ENCODE measurements at places on chromosomes 7 and 10. TPM values are rescaled to one million over a fixed set of nuclear protein-coding genes. Genes with fewer than 3 reads are reported as not detected.

- H3K27ac ChIP-seq, result no peak overlapping the region
- no peak overlapping the region for H3K4me3 ChIP-seq
- DNase-seq, result peak; percentile 63
- no peaks in the 10 kb centered on the region for H3K27me3 ChIP-seq
- peaks cover 21% of the 10 kb centered on the region for H3K36me3 ChIP-seq
Observed at GRCh38 chr7:4738711-4739527, 36.5 kb upstream of the AP5Z1 start.

- no peaks in the 10 kb centered on the region for H3K36me3 ChIP-seq
- no peaks in the 10 kb centered on the region for H3K27me3 ChIP-seq
- no peak for DNase-seq
- no peak overlapping the region for H3K27ac ChIP-seq
- no peak overlapping the region for H3K4me3 ChIP-seq
- peaks cover 4% of the 10 kb centered on the region for H3K4me1 ChIP-seq
Observed at GRCh38 chr7:158473221-158473620, 114.4 kb downstream of the PTPRN2 start.

The GFRA1 gene
- not detected for total RNA-seq

DNA sequence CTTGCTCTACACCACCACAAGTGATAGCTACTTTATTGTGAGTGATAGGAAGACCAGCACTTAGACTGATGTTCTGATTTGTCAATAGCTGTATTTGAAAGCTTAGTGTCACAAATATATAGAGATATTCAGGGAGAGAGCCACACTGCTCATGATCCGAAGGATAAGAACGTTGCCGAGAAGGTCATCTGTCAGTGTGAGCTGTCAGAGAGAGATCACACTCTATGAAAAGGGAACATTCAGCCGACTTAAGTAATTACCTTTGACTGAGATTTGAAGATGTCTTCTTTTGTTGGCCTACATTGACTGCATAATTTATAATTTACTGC, 322.6 kb downstream of the TFEC start:
- no peak overlapping the region for H3K4me3 ChIP-seq
- no peaks in the 10 kb centered on the region for H3K36me3 ChIP-seq
- no peaks in the 10 kb centered on the region for H3K27me3 ChIP-seq
- no peak for DNase-seq
- H3K4me1 ChIP-seq, result no peaks in the 10 kb centered on the region

- H3K4me1 ChIP-seq, result peaks cover 11% of the 10 kb centered on the region
- no peak overlapping the region for H3K27ac ChIP-seq
- H3K36me3 ChIP-seq, result no peaks in the 10 kb centered on the region
- no peak overlapping the region for H3K4me3 ChIP-seq
- no peak for DNase-seq
Observed at GRCh38 chr10:628386-629045, 61.0 kb downstream of the DIP2C start.

DNA sequence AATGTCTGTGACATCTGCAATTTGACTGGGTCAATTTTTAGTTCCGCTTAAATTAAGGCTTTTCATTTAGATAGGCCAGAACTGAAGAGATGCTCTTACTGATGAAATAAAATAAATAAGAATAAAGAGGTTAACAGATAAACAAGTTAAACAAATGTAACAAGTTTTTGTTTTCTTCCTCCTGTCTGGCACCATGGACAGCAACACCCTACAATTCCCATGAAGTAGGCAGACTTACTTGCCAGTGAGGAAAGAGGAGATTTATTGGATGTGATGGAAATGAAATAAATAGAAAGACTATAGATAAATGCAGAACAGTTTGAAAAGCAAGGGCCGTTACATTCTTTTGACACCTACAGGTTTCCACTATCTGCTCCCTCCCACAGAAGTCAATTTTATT, 118.5 kb downstream of the AMPH start:
- DNase-seq, result no peak
- H3K4me1 ChIP-seq, result no peaks in the 10 kb centered on the region
- H3K27ac ChIP-seq, result no peak overlapping the region
- no peak overlapping the region for H3K4me3 ChIP-seq
- H3K27me3 ChIP-seq, result no peaks in the 10 kb centered on the region
- H3K36me3 ChIP-seq, result no peaks in the 10 kb centered on the region

The MRLN gene
- total RNA-seq, result not detected

The COBL gene
- not detected for total RNA-seq

DNA sequence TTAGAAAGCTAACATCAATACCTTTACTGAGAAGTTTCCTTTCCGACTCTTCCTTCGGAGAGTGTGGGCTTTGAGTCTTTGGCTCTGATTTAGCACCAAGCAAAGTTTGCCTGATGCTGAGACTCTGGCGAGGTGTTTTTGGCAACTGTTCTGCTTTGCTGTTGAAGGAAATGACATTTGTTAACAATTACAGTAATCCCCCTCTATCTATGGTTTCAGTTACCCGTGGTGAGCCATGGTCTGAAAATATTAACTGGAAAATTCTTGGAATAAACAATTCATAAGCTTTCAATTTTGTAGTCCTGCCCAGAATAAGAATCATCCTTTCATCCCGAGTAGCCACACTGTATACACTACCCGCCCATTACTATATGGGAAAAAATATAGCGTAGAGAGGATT, 126.3 kb downstream of the ARHGAP21 start:
- H3K36me3 ChIP-seq, result peaks cover 39% of the 10 kb centered on the region
- H3K4me3 ChIP-seq, result no peak overlapping the region
- no peaks in the 10 kb centered on the region for H3K4me1 ChIP-seq

The RPEL1 gene
- not detected for total RNA-seq

The LIPM gene
- not detected for total RNA-seq

The NKX1-2 gene
- total RNA-seq, result not detected

DNA sequence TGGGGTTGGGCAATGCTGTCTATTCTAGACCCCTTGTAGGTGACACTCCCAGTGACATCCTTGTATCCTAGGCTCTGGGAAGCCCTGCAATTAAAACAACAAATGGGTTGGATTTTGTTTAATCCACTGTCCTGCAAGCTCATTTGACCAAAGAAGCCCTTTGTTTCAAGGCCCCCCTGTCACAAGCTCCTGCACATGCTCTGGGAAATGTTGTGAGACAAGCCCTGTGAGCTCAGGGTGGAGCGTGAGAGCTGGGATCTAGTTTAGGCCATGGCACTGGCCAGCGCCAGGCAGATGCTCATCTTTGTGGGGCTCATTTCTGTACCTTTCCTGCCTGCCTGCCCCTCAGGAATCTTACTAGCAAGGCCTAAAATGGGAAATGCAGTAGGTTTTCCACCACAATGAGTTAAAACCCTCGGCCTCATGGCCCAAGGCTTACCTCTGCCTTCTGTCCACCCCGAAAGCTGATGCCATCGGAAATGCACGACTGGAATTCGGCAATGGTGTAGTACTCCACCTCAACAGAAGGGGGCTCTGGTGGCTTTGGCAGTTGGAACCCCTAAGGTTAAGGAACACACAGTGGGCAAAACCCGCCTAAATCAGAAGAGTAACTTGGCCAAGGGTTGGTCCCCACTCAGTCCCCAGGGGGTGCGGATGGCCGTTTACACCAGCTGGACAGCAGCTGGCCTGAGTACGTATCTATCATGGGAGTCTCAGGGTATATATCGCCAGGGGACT, 112.0 kb downstream of the NEURL1 start:
- peak; percentile 70 for DNase-seq
- H3K4me1 ChIP-seq, result no peaks in the 10 kb centered on the region
- no peak overlapping the region for H3K27ac ChIP-seq

GRCh38 chr10:61257136-61257535, 196.0 kb downstream of the TMEM26 start:
- H3K36me3 ChIP-seq, result no peaks in the 10 kb centered on the region
- no peaks in the 10 kb centered on the region for H3K27me3 ChIP-seq
- H3K4me1 ChIP-seq, result no peaks in the 10 kb centered on the region
- no peak overlapping the region for H3K27ac ChIP-seq
- DNase-seq, result no peak

GRCh38 chr7:47183862-47184590, 397.9 kb downstream of the TNS3 start:
- no peaks in the 10 kb centered on the region for H3K4me1 ChIP-seq
- H3K4me3 ChIP-seq, result no peak overlapping the region
- no peaks in the 10 kb centered on the region for H3K27me3 ChIP-seq
- no peaks in the 10 kb centered on the region for H3K36me3 ChIP-seq

DNA sequence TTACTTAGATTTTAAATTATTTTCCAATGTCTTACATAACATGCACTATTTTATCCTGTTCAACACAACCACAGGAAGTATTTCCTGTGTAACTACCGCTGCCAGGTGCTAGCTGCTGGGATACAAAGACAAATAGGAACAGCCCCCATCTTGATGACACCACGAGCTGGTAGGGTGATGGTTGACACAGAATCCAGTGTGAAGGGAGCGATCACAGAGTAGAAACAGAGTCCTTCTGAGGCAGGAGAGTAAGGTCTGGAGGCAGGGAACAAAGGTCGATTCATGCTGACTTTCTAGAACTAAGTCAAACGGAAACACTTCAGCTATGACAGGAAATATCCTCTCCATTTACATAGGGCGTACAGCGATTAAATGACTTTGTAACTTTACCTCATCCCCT, 232.3 kb downstream of the ADAM12 start:
- no peak for DNase-seq
- no peaks in the 10 kb centered on the region for H3K4me1 ChIP-seq
- no peak overlapping the region for H3K27ac ChIP-seq
- no peaks in the 10 kb centered on the region for H3K36me3 ChIP-seq
- no peak overlapping the region for H3K4me3 ChIP-seq
- H3K27me3 ChIP-seq, result no peaks in the 10 kb centered on the region

DNA sequence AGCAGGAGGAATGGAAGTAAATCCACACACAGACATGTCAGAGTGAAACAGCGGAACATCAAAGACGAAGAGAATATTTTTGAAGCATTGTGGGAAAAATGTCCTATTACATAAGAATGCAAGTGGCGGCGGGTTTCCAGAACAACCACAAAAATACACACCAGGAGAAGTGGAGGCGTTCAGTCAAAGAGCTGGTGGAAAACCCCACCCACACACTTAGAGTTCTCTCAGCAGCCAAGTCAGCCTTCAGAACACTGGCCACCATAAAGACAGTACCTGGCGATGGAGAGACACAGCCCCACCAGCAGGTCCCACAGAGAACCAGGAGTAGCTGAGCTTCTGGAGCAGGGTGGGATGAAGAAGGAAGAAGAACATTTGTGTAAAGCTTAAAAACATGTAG, 23.7 kb downstream of the NKX6-2 start:
- DNase-seq, result no peak
- H3K4me1 ChIP-seq, result no peaks in the 10 kb centered on the region
- no peaks in the 10 kb centered on the region for H3K27me3 ChIP-seq
- no peak overlapping the region for H3K27ac ChIP-seq
- H3K36me3 ChIP-seq, result no peaks in the 10 kb centered on the region

GRCh38 chr10:94402843-94403379, 570 bp downstream of the TBC1D12 start:
- peaks cover 6% of the 10 kb centered on the region for H3K27me3 ChIP-seq
- peak; percentile 5 for DNase-seq
- peak overlapping the region; percentile 67 for H3K27ac ChIP-seq
- H3K4me1 ChIP-seq, result peaks cover 15% of the 10 kb centered on the region
- H3K4me3 ChIP-seq, result peak overlapping the region; percentile 67
- no peaks in the 10 kb centered on the region for H3K36me3 ChIP-seq

DNA sequence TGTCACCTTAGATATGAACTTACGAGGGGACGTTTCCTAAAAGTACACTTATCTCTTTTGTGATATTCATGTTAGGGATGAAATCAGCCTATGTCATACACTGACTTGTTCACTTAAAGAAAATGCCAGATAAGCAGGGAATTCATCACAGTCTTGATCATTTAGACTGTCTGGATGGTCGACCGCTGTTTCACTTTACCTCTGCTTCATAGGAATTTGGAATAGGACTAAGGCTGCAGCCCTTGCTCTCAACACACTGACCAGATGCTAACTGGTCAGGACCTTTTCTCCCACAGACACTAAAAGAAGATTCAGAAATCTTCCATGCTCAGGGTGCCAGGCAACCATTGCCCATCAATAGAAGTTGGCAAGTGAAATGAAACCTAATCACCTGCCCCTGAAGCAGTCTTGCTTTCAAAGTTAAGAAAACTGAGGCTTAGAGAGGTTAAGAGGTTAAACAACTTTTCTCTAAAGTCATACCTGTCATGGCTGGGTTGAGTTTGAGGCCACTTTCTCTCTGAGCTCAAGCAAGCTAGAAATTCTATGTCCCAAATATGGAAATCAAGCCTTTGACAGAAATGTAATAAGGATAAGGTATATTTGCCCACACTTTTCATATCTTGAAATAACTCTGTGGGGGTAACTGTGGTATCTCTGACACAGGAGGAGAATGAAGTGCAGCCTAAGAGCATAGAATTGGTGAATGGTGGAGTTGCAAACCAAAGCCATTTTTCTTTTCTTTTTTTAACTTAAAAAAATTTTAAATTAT, 77.1 kb downstream of the MAP3K8 start:
- H3K36me3 ChIP-seq, result no peaks in the 10 kb centered on the region
- H3K4me1 ChIP-seq, result peaks cover 8% of the 10 kb centered on the region
- no peak for DNase-seq

- H3K27me3 ChIP-seq, result no peaks in the 10 kb centered on the region
- H3K4me3 ChIP-seq, result no peak overlapping the region
- H3K36me3 ChIP-seq, result no peaks in the 10 kb centered on the region
- H3K27ac ChIP-seq, result no peak overlapping the region
Observed at GRCh38 chr10:13559124-13559700, 27.6 kb upstream of the PRPF18 start.

The ZNF735 gene
- not detected for total RNA-seq

The AKR1C1 gene
- total RNA-seq, result 0.63 TPM

GRCh38 chr7:12686891-12687717, at the start of gene ARL4A:
Gene ARL4A, plus strand, starts transcription at chr7:12687633. Its CDS starts 622 bp downstream, at chr7:12688255.
- H3K27ac ChIP-seq, result peak within 1 kb of the TSS; percentile 97
- H3K27me3 ChIP-seq, result no peaks in the 10 kb centered on the region
- no peaks in the 10 kb centered on the region for H3K36me3 ChIP-seq

The KDM7A gene
- total RNA-seq, result 36.1 TPM

GRCh38 chr10:44574596-44575480, 189.9 kb upstream of the CXCL12 start:
- H3K27me3 ChIP-seq, result no peaks in the 10 kb centered on the region
- DNase-seq, result no peak
- no peak overlapping the region for H3K4me3 ChIP-seq
- H3K4me1 ChIP-seq, result no peaks in the 10 kb centered on the region

- no peak for DNase-seq
- H3K36me3 ChIP-seq, result no peaks in the 10 kb centered on the region
- H3K4me1 ChIP-seq, result no peaks in the 10 kb centered on the region
- no peak overlapping the region for H3K4me3 ChIP-seq
- H3K27ac ChIP-seq, result no peak overlapping the region
Observed at GRCh38 chr10:35306852-35307251, 29.5 kb upstream of the CCNY start.
